MCF 10A (cell line): ENCODE measurements at places on chromosomes 3 and 15.

DNA sequence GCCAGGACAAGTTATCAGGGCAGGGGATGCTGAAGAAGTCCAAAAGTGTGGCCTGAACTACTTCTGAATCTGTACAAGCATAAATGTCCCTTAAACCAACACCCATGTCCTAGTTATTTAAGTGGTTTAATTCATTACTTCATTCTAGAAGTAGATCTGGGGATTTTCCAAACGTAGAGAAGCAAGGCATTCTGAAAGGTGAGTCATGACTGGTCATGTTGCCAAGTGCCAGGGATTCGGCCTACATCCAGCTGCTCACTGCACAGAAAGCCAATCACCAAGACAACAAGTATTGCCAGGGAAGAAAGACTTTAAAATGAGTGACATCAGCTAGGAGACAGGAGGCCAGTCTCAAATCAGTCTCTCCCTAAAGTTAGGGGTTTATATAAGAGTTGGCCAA lies 396.6 kb downstream of the GABRB3 start:
- DNase-seq, result no peak

- DNase-seq, result no peak
These were observed 13.7 kb downstream of the TAGLN3 start for GRCh38 chr3:112012205-112012992.

DNA sequence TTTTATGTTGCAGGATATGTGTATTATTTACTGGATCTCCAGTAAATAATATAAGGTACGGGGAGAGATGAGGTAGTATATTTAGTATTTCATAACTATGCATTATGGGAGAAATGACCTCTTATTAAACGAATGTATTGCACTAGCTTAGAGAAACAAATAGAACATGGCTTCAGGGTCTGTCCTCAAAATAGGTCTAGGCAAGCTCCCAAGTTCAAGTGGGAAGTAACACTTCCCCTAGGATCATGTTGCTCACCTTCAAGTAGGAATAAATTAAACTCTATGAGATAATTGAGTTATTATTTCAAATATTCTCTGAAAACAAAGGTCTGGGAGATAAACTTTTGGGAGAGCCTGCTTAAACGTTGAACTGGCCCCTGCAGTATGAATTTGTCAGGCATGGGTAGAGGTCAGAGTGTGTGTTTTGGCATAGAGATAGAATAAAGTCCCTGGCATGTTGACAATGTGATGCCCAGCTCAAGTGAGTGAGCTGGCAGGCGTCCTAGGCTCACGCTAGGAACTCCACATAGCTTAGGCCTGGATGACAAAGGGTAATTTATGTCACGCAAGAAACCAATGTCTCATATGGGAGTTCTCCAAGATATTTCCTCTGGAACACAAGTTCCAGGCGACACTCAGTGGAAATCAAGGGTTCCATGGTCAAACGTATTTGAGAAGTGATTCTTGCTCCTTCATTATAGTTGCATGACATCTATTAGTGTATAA lies 236.8 kb downstream of the CACNA2D3 start:
- DNase-seq, result peak; percentile 84

DNA sequence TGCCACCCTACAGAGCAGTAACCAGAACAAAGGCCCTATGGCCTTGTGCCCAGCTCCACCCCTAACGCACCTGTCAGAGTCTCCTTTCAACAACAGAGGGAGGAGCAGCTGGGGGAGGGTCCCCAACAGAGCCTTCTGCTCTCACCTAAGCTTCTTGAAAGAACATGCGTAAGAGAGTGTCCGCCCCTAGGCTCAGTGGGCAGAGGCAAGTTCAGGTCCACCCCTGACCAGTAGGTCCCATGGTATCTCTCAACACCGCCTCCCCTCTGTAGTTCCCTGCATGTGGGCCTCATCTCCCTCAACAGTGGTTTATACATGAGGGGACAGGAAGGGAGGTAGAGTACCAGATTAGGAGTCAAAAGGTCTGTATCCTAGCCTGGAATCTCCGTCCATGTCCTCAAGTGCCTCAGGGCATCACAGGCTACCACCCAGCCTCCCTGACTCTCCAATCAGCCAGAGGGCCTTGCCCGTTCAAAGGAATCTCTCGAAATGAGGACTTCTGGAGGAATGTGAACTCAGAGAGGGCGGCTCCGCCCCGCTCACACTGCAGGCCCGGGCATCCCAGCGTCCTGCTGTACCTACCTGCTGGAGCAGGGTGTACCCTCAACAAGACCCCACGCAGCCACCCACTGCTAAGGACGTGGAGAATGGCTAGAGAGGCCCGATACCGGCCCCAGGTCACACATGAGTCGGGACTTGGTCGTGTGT lies 680 bp downstream of the POC1A start:
- DNase-seq, result peak; percentile 40

DNA sequence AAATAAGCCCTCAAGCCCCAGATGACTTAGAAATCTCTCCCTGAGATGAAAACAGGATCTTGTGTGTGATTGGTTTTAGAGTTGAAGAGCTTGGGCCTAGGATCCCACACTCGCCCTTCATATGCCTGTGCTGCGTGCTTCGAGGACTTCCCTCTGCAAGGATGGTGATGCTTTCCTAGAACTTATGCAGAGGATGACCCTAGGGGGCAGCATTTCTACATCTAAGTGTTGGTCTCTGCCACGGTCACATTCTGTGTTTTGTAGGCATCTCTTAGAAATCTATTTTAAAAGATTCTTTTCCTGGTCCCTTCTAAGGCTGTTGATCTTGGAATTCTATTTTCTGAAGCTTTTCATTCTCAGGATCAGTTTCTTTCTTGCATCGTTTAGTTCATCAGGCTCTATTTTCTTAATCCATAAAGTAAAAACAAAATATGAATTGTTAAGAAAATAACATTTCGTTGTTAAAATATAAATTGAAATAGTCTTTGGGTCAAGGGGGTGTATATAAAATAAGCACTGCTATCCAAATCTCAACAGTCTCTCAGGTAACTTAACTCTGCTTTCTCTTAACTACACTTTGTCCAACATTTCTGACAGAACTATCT lies 45.7 kb downstream of the WDR76 start:
- peak; percentile 61 for DNase-seq

DNA sequence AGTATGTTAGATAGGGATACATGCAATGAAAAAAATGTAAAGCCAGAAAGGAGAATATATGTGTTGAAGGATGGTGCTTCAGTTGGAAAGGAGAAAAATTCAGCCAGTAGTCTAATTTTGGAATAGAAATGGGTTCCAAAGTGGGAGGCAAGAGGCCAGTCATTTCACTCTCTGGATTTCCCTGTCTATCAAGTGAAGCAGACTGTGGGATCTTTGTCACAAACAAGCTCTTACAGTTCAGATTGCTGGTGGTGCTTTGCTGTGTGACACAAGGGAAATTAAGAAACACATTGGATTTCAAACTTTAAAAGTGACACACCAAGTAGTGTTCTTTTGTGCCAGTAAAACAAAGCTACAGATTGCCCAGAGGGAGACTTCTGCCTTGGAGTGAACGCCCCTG lies 82.0 kb upstream of the BFSP2 start:
- DNase-seq, result no peak

- peak; percentile 48 for DNase-seq
These were observed 420.6 kb upstream of the RBMS3 start for GRCh38 chr3:28860307-28860706.

GRCh38 chr3:179716226-179716625 lies 63.4 kb downstream of the USP13 start:
- DNase-seq, result no peak
